Putamen (tissue), 1 donor: ENCODE measurements at places on chromosomes 16 and 17.

DNA sequence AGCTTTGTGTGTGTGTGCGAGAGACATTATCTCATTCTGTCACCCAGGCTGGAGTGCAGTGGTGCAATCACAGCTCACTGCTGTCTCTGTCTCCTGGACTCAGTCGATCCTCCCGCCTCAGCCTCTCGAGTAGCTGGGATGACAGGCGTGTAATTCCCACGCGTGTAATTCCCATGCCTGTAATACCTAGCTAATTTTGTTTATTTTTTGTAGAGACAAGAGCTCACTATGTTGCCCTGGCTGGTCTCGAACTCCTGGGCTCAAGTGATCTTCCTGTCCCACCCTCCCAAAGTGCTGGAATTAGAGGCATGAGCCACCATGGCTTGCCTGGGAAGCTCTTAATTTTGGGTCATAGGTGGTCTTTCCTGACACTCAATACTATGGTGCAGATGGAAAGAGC lies 205.3 kb upstream of the TNRC6C start:
- no peak for DNase-seq

- peak; percentile 84 for DNase-seq
Measured at GRCh38 chr17:79033741-79034501, 10.0 kb downstream of the C1QTNF1 start.

DNA sequence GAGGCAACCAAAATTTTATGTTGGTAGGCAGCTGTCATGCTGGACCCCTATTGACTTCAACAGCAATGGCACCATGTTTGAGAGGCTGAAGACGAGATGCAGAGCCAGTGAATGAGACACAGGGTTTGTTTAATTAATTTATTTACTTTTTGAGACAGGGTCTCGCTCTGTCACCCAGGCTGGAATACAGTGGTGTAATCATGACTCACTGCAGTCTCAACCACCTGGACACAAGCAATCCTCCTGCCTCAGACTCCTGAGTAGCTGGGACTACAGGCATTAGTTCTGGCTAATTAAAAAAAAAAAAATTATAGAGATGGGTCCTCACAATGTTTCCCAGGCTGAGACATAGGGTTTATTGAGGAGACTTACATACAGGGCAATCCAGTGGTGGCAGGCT lies 36.2 kb upstream of the PPM1D start:
- no peak for DNase-seq

- no peak for DNase-seq
Measured at GRCh38 chr17:67095803-67096202, 51.4 kb downstream of the CACNG1 start.

DNA sequence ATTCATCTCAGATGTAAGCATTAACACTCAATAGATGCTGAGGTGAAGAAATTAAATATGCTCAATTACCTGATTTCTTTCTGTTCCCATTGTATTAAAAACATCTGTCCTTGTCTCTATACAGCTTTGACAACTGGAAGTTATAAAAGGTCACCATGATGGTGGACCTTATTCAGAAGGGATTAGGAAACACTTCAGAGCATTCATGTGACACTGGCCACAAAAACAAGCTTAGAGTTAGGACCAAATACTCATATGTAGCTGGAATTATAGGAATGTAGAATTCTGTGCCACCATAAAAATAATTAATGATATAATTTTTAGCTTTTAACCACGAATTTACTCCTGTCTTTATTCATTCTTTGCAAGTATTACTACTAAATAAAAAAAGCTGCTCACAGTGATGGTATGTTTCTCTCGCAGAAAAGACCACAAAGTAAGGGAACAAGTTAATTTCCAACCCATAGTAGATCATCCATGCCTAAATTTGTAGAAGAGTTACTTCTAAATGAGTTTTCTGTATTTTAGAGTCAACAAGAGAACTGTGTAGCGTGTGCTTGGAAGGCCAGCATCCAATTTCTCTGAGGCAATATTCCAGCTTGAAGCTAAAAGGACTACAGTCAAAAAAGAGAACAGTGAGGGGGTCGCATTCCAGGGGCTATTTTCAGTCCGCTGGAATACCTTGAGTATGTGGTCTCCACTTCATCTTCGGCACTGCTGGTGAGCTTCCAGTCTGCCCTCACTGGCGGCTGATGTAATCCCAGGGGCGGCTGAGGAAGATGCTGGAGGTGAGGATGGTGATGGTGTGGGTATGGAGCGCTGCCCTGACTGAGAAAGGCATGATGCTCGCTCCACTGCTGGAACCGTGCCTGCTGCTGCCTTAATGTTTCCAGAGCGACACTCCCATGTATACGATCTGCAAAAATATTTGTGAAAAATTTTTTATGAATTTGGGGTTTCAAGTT lies 63.7 kb downstream of the CACNG1 start:
- no peak for DNase-seq

GRCh38 chr17:27524594-27524993 lies 68.3 kb downstream of the KSR1 start:
- no peak for DNase-seq

- peak; percentile 0 for DNase-seq
Measured at GRCh38 chr16:65249768-65250167, 127.9 kb upstream of the CDH11 start.

GRCh38 chr16:53781023-53781605 lies 77.2 kb downstream of the FTO start:
- DNase-seq, result no peak

GRCh38 chr17:45336390-45337182 lies 19.8 kb upstream of the MAP3K14 start:
- DNase-seq, result no peak

DNA sequence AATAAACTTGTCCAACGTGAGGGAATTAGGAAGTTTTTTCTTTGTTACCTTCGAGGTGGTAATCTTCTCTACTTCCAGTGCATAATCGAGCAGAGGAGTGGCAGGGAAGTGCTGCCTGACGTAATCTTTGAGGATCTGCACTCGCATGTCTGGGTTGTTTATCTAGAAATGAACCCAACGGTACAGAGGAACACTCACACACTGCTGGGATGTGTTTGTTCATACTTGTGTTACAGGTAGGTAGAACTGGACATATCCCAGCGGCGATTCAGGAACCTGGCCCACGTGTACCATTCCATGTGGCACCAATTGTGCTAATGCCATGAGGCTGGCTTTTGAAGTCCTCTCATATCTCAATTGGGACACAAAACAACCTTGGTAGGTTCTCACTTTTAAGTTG lies 4.2 kb upstream of the KLHL11 start:
- DNase-seq, result no peak

- DNase-seq, result no peak
Measured at GRCh38 chr16:2960183-2961010, 3.7 kb upstream of the KREMEN2 start.

- no peak for DNase-seq
Measured at GRCh38 chr17:45578516-45579455, 88.3 kb upstream of the PLEKHM1 start.

DNA sequence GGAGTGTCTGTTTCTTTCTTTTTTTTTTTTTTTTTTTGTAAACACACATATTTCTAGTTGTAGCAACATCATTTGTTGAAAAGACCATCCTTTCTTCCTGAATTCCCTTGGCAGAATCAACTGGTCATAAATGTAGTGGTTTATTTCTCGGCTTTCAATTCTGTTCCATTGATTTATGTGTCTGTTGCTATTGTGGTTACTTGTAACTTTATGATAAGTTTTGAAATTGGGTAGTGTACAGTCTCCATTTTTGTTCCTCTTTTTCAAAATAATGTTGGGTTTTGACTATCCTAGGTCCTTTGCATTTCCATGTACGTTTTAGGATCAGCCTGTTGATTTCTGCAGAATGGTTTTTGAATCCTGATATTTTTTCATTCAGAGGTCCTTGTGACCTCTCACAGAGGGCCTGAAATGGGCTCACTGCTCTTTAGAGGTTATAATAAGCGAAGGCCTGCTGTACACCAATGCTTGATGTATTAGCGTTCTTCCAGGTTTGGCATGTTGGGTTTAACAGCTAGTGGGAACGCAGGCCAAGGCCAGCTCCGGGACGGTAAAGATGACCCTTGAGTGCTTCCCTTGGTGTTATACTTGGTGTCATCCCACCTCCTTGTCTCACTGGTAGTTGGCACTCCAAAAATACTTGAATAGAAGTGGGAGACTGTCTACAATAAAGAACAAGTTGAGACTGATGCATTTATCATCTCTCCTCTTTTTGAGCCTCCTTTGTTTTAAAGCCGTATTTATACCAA lies 43.8 kb downstream of the ZNRF1 start:
- no peak for DNase-seq

DNA sequence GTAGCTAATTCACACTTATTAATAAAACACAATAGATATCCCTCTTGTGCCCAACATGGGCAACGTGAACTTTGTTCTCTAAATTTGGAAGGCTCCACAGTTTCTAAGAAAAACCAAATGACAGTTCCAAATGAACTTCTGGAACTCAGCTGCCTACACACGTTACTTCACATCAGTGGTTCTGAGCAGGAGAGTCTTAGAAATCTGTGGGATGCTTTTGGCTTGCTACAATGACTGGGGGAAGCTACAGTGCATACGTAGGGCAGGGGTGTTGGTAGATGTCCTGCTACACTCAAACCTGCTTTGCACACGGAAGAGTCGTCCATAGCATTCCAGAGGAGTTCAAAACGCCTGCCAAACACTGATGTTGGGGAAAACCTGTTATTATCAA lies 8.0 kb downstream of the TXNDC11 start:
- peak; percentile 70 for DNase-seq

GRCh38 chr16:14097182-14097959 lies 26.3 kb downstream of the MRTFB start:
- no peak for DNase-seq

GRCh38 chr17:42378359-42378958 lies 9.8 kb downstream of the STAT3 start:
- DNase-seq, result no peak

DNA sequence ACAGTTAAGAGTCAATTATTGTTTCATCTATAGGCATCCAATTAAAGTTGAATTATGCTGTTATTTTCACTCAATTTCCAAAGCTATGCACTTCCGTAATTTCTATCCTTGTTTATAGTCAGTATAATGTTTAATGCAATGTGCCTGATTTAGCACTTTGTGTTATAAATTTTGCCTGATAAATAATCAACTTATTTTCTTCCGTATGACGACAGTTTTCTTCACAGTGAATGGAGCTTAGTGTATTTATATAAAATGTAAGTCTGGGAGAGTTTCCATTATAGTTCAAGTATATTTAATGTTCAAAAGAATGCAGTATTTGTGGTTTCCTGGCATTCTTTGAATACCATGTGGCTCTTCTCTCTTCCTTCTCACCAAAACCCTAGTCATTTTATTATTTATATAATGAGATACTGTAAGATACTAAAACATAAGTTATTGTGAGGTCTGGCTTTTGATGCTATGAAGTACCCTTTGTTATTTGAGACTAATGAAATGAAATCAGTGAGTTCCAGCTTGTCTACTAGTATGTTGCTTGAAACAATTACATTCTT lies 240.6 kb downstream of the PRKCA start:
- DNase-seq, result no peak

GRCh38 chr17:27360507-27360906 lies 66.6 kb downstream of the WSB1 start:
- no peak for DNase-seq

GRCh38 chr16:71492786-71493185 lies 3.7 kb upstream of the ZNF19 start:
- no peak for DNase-seq

DNA sequence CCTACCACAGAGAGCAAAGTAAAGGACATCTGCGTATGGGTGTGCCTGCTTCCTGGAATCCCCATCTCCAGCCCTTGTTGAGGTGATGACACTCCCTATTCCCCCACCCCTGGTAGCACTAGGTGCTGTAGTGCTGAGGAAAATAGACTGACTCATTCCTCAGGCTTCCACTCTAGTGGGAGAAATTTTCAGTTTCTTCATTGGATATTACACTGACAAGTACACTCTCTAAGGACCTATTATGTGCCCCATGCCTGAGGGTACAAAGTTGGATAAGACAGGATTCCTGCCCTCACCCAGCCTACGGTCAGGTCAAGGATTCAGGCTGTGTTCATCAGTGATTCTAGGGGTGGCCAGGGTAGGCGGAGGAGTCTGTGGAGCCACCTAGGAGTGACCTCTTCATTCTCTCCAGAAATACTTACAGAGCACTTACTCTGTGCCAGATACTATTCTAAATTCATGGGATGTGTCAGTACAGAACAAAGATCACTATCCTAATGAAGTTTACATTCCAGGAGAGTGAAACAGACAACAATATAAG lies 4.5 kb upstream of the ZC3H7A start:
- DNase-seq, result no peak

GRCh38 chr16:49578435-49579024 lies 204.9 kb downstream of the C16orf78 start:
- no peak for DNase-seq
